NCI-H146 (cell line): ENCODE measurements at places on chromosomes 16 and 17.

DNA sequence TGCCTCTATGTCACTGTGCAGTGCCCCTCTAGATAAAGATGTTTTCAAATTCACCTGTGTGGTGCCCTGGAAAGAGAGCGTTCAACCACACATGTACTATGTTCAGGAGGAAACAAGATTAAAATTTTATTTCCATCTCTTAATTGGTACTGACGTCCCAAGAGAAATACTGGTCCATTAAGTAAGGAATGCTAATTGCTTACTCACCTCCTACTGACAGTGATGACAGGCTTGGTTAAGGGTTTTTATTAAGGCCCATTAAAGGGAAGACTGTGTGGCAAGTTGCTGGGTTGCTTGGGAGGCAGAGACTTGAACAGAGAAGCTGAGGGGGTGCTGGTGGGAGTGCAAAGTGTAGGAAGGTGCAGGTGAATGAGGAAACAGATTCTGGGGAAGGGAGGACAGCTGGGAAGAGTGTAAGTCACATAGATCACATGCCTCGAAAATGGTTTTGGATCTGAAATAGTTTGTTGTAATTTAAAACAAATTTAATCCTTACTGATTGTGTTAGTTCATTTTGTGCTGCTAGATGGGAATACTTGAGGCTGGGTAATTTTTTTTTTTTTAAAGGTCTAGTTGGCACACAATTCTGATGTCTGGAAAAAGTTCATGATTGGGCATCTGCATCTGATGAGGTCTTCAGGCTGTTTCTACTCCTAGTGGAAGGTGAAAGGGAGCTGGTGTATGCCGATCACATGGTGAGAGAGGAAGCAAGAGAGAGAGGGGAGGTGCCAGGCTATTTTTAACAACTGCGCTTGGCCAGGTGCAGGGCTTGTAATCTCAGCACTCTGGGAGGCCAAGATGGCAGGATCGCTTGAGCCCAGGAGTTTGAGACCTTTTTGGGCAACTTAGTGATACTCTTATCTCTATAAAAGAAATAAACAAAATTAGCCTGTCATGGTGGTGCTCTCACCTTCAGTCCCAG is 140.5 kb downstream of the CACNG3 start:
- DNase-seq = no peak

DNA sequence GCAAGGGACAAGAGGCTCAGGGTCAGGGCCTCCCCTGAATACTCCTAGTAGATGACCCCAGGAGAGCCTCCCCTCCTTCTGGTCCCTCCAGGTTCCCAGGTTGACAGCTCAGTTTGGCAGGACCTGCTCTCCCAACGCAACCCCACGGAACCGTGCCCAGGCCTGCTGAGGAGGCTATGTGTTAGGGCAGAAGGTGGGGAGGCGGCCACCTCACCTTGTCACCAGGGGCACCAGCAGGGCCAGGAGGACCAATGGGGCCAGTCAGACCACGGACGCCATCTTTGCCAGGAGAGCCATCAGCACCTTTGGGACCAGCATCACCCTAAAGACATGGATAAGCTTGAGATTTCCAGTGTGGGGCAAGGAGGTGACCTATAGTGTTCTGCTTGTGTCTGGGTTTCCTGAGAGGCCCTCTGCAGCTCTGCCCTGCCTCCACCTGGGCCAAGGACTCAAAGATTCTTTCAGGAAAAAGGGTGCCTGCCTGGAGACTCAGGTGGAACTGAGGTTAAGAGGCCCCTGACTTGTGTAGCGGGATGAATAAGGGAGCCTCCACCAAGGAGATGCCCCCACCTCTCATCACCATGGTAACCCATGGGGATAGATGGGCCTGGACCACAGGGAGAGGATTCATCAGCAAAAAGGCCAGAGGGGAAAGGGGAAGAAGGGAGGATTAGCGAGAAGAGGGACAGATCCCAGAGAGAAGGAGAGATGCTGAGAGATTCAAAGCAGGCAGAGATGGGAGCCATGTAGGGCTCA is 10.7 kb downstream of the COL1A1 start:
- DNase-seq = no peak

GRCh38 chr17:48393283-48393682 is 36.7 kb downstream of the SKAP1 start:
- DNase-seq = no peak

- DNase-seq = no peak
These were observed 562.2 kb upstream of the ZFHX3 start for GRCh38 chr16:73610160-73610559.

GRCh38 chr16:85913688-85914422 is 14.9 kb downstream of the IRF8 start:
- DNase-seq = no peak

DNA sequence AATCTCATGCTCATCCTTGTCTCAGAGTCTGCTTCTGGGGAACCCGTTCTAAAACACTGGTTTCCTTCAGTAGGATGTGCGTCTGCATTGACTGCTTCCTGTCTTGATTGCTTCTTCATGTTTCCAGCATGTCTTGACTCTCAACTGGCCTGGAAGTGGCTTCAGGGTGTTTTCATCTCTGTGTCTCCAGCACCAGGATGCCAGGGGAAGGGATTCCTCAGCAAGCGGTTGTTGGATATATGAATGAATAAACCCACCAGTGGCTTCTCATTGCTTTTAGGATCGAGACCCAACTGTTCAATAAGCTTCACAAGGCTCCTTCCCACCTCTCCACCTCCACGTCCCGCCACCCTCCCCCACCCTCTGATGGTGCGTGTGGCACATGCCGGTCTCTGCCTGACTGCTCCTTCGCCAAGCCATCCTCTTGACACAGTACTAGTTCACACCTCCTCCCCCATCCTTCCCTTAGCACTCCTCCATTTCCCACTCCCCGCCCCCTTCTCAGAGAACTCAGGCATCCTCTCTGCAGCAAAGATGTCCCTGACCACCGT is 14.1 kb upstream of the TNS4 start:
- no peak for DNase-seq

GRCh38 chr16:28609631-28610594 is at the start of gene SULT1A1:
TSS of gene SULT1A1 (minus strand) at chr16:28610044. CDS start at chr16:28608855, 1,189 bp downstream.
- DNase-seq = no peak

DNA sequence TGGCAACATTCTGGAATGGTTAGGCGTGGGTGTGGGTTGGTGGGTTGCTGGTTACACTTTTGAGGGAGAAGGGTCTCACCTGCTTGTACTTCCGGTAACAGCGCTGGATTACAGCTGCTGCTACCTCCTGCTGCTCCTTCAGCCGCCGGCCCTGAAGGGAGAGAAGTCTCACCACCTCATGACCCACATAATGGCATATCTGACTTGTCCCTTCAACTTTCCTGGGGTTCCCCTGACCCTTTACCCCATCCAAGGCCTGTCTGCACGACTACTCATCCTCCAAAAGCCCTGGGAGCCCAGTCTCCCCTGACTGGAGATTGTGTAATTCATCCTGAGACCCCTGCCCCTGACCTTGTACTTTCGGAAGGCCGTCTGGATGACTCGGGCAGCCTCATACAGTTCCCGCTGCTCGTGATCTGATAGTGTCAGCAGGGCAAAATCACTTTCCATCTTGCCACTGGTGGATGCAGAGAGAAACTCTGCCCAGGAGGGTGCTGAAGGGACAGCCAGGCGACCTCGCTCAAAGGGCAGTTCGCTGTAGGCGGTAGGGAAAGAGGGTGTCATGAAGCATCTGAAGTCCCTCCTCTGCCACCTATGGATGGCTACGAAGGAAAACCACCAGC is 2.0 kb upstream of the SPAG7 start:
- DNase-seq = no peak

GRCh38 chr16:8963010-8963820 is 491 bp downstream of the USP7 start:
- peak; percentile 47 for DNase-seq

DNA sequence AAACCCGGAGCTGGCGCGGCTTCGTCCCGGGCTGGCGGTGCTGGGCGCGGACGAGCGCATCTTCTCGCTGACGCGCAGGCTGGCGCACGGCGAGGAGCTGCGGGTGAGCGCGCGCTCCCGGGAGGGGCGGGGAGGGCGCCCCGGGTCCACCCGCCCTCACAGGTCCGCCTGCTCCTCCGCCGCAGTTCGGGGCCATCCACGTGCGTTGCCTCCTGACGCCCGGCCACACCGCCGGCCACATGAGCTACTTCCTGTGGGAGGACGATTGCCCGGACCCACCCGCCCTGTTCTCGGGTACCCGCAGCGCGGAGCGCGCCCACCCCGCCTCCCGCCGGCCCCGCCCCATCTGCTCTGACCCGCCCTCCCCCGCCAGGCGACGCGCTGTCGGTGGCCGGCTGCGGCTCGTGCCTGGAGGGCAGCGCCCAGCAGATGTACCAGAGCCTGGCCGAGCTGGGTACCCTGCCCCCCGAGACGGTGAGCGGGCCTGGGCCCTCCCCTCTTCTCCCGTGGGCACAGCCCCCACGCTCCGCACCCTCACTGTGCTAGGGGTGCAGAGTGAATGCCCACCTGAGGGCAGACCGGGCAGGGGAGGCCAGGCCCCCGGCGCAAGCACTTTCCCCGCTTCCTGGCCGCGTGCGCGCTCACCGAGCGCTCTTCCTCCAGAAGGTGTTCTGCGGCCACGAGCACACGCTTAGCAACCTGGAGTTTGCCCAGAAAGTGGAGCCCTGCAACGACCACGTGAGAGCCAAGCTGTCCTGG is 1.4 kb downstream of the HAGHL start:
- peak; percentile 94 for DNase-seq

DNA sequence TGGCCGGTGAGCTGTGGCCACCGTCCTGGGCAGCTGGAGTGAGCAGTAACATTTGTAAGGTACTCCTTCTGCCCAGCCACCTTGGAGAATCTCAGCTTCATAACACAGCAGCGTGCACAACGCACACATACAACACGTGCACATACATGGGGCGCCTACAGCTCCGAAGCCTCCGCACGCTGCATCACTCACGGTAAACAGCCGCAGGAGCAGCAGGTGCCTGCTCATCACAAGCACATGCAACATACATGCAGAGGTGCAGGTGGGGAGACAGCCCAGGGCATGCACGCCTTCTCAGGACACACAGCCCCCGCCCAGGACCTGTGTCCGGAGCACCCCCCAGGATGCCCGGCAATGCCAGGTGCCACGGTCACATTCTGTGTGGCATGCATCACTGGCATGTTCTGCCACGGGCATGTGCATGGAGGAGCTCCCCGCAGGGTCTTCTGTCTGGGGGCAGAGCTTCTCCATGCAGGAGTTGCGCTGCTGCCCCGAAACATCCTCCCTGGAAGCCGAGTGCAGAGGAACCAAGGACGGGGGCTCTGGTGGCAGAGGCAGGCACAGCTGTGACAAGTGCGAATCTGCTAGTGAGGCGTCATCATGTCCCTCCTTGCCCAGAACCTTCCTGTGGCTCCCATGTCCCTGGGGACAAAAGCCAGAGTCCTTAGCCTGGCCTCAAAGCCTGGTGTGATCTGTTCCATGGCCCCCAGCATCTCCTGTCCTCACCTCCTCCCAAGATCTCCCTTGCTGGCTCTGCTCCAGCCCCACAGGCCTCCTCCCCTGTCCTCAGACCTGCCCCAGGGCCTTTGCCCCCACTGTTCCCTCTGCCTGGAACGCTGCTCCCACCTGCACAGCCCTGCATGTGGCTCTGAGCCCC is 184.0 kb upstream of the GSE1 start:
- DNase-seq = no peak

DNA sequence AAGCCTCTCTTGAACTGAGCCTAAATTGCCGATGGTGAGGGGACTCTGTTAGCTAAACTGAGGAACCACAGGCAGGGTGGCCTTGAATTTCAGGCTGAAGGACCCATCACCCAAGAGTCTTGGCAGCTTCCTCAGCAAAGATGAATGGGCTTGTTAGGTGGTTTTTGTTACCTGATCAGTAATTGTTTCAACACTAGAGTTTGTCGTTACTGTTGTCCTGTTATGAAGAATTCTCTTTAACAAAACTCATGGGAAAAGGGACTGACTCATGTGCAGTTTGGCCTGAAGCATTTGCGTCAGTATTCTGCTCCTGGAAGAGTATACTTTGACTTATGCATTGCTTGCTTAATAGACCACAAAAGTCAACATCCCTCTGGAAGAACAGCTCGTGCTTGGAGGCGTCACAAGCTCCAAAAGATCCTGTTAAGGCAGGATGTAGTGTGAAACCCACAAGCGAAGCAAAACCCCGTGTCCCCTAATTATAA is 206.0 kb downstream of the IRX3 start:
- no peak for DNase-seq
